ENCODE measurements at places on chromosomes 4 and X.

- DNase-seq, result no peak
Observed at GRCh38 chrX:72027914-72028307, 103.8 kb downstream of the RTL5 start.

- DNase-seq, result no peak
Observed at GRCh38 chr4:28341784-28342183, 1481.1 kb downstream of the STIM2 start.

GRCh38 chr4:36267486-36268268, 13.7 kb upstream of the DTHD1 start:
- no peak for DNase-seq

DNA sequence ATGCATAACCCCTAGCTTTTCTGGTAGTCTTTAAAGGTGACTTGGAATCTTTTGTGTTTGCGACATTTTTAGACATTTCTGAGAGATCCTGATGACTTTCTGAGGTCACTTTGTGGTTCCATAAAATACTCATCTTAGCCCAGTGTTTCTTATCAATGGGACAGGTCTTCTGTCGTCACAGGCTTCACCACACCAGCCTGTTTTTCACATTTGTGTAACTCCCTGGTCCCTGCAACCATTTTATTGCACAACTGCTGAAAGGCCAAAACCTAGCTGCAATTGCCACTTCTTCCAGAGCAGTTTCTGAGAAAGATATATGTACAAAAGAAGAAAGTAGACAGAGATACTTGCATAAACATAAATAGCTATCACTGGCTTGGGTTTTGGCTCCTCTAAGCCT, 120.9 kb downstream of the IL15 start:
- DNase-seq, result peak; percentile 35

GRCh38 chr4:139053909-139054308, 38.3 kb downstream of the NOCT start:
- no peak for DNase-seq

GRCh38 chr4:174907508-174907907, 10.7 kb upstream of the ADAM29 start:
- DNase-seq, result no peak

GRCh38 chrX:10110984-10111363, 45.8 kb upstream of the CLCN4 start:
- DNase-seq, result no peak

- DNase-seq, result peak; percentile 70
Observed at GRCh38 chrX:69503782-69504625, at the start of gene NALF2. Gene NALF2 (plus strand): TSS chrX:69504326. CDS start chrX:69505283, 957 bp downstream.

- no peak for DNase-seq
Observed at GRCh38 chrX:3145716-3146115, 104.4 kb downstream of the ARSF start.

- DNase-seq, result peak; percentile 36
Observed at GRCh38 chr4:41339812-41340809, 83.4 kb downstream of the UCHL1 start.

DNA sequence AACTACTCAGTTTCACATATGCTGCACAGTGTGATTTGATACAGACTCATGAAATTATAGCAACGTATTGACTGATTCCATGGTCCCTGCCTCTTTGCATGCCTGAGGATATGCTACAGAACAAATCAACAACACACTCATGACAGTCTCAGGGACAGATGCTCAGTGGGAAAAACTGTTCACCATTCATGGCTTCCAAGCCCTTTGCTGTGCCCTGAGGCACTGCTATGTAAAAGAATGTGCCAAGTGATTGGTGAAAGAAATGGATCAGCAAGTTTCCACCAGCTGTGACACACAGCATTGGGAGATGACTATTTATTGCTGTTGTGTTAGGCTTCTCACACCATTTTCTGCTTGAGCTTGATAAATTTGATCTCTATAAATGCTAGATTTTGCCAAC, 825.6 kb upstream of the INTU start:
- DNase-seq, result no peak

GRCh38 chr4:157994863-157995262, 178.0 kb downstream of the GASK1B start:
- DNase-seq, result peak; percentile 46
